ENCODE measurements at places on chromosomes 16 and 17.

DNA sequence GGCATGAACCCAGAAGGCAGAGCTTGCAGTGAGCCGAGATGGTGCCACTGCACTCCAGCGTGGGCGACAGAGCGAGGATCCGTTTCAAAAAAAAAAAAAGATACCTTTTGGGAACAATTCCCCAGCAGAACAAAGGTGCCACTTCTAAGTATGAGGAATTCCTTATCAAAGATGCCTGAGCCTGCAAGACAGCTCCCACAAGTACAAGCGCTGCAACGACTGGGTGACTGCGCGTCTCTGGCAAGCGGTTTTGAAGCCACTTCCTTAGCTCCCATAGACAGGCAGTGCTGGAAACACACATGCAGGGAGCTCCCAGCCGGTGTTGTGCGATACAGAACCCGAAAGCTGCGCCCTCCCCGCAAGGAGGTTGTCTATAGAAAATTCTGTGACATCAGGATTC lies 60.5 kb downstream of the ADCY9 start:
- no peak for DNase-seq

GRCh38 chr17:81844327-81844851 lies 9.5 kb upstream of the PPP1R27 start:
- DNase-seq = no peak

- no peak for DNase-seq
Measured at GRCh38 chr17:2924211-2924610, 128.0 kb downstream of the RAP1GAP2 start.

DNA sequence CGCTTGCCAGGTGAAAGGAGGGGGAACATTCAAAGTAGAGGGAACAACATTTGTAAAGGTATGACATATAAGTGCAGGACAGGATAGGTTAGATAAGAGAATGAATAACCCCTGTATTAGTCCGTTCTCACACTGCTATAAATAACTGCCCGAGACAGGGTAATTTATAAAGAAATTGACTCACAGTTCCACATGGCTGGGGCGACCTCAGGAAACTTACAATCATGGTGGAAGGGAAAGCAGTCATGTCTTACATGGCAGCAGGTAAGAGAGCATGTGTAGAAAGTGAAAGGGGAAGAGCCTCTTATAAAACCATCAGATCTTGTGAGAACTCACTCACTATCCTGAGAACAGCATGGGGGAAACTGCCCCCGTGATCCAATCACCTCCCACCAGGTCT lies 223.8 kb downstream of the SOX9 start:
- no peak for DNase-seq

- no peak for DNase-seq
Measured at GRCh38 chr17:27554911-27555310, 76.1 kb upstream of the LGALS9 start.

- no peak for DNase-seq
Measured at GRCh38 chr16:66245072-66245471, 121.4 kb upstream of the CDH5 start.

- no peak for DNase-seq
Measured at GRCh38 chr17:40980117-40980516, 4.0 kb downstream of the KRT40 start.

GRCh38 chr16:66515596-66516508 lies 34.1 kb downstream of the TK2 start:
- no peak for DNase-seq

DNA sequence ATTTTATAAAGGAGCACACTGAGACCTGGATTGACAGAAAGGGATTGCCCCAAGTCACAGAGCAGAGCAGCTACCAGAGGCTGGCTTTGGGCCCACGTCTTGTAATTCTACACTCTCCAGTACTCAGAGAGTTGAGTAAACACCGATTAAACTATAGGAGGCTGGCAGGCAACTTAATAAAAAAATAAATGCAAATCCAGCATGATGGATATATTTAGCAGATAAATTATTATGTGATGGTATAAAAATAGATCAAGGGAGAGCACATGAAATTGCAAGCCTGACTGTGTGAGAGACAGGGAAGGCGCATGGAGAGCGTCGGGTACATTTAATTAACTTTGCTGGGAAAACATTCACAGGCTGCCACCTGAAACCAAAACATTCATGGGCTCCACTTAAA lies 87.7 kb upstream of the CCL2 start:
- DNase-seq = no peak
